B cell (primary cell): ENCODE measurements at places on chromosomes 2 and 18. TPM values are rescaled to one million over a fixed set of nuclear protein-coding genes. Genes with fewer than 3 reads are reported as not detected.

The IL37 gene
- total RNA-seq: 0.79 TPM in 1 of 2 replicates, not detected in the other

The MREG gene
- total RNA-seq: 5.7 and 6.3 TPM in 2 replicates

The UGT1A7 gene
- not detected in 2 replicates for total RNA-seq

The LCT gene
- total RNA-seq: 0.07 and 0.10 TPM in 2 replicates

The SLC4A5 gene
- 9.7 and 12.3 TPM in 2 replicates for total RNA-seq

The KIF3C gene
- 4.0 and 6.9 TPM in 2 replicates for total RNA-seq

The AFF3 gene
- total RNA-seq: 826 and 830 TPM in 2 replicates

The LIMS2 gene
- 4.2 and 6.7 TPM in 2 replicates for total RNA-seq
